ENCODE measurements at places on chromosomes 2 and 18.
A peak's percentile ranks its signal among the peaks of the same experiment; 100 is the strongest.

DNA sequence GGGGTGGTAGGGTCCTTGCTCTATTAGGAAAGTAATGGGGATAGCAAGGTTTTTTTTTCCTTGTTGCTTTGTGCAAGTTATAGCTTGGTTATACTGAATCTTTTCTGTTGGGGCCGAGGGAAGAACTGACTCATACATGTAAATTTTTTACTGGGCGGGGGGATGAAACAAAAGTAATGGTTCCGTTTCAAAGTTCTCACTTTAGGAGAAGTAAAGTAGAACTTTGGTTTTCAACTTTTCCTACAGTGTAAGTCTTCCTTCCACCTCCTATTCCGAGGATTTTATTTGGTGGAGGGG, 1.1 kb downstream of the AFTPH start:
- DNase-seq = peak; percentile 24

GRCh38 chr2:206192157-206192556, 32.5 kb downstream of the EEF1B2 start:
- no peak for DNase-seq

DNA sequence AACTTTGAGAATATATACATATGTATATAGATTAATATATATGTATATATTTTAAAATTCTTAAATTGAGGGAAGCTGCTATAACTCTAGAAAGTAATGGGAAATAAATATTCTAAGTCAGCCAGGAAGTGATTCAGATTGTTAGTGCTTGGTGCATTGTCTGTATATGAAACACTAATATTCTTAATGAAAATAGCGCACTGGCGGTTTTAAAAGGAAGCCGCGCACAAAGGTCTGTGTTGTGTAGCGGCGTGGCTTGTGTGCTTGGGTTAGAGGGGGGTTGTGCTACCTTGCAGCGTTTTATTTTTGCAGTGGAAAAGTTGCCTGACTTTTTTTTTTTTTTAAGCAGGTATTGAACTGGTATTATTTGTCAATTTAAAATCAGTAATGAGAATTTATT, 11.3 kb downstream of the TSHZ1 start:
- no peak for DNase-seq

DNA sequence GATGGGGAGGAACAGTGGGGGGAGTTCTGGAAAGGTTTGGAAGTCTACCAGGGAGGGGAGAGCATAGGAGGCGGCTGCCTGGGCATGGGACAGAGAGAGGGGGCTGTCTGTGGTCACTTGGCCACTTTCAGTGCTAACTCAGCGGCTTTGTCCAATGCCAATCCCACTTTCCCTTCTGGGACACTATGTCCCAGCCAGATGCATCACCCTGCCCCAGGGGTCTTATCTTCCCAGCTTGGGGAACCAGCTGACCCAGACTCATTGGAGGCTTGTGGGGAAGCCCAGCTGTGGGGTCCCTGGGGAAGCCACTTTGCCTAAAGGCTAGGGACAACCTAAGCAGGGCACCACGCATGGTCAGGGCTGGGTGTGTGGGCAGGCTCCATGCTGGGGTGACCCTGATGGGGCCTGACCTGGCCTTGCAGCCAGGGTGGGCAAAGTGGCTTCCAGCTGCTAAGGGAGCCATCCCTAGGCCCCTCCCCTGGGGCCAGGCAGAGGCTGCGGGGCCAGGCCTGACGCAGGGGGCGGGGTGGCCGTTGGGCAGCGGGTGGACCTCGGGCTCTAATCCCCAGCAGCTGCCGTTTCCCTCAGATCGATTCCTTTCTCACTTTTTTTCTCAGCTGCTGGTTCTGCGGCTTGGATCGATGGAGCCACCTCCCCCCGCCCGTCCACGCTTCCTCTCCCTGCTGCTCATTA, 1.6 kb upstream of the ASIC4 start:
- DNase-seq = no peak

DNA sequence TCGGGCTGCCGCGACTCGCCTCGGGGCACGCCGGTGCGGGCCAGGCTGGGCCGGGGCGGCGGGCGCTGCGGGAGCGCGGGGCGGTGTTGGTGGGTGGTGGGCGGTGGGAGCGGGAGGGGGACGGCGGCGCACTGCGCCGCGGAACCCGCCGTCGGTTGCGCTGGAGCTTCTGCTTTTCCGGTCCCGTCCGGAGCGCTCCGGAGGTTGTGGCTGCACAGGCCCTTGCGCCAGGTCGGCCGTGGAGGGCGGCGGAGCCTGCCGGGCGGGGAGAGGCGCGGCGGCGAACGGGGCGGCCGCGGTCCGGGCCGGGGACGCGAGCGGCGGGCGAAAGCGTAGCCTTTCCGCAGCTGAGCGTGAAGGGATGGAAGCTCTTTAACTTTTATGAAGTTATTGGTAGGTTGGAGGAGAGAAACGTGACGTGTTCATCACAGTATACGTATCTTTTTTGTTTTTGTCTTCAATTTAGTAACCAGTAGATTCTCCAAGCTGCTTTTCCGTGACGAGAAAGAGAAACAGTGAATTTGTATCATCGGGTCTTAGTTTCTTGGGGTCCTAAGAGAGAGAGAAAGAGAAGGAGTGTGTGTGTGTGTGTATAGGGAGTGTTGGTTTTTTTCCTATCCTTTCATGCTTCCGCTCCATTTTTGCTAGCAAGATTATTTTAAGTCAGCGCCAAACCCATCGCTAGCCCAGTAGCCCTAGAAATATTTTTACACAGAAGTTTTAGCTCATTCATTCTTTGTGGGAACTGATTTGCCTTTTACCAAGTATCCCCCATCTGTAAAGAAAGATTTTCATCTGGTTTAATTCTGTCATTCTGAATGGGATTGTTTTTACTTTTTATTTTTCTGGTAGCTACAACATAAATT, 535 bp downstream of the ATG4B start:
- no peak for DNase-seq

GRCh38 chr2:58401936-58402335, 160.8 kb upstream of the FANCL start:
- no peak for DNase-seq

GRCh38 chr2:7692657-7693161, 775.5 kb downstream of the RNF144A start:
- peak; percentile 87 for DNase-seq

DNA sequence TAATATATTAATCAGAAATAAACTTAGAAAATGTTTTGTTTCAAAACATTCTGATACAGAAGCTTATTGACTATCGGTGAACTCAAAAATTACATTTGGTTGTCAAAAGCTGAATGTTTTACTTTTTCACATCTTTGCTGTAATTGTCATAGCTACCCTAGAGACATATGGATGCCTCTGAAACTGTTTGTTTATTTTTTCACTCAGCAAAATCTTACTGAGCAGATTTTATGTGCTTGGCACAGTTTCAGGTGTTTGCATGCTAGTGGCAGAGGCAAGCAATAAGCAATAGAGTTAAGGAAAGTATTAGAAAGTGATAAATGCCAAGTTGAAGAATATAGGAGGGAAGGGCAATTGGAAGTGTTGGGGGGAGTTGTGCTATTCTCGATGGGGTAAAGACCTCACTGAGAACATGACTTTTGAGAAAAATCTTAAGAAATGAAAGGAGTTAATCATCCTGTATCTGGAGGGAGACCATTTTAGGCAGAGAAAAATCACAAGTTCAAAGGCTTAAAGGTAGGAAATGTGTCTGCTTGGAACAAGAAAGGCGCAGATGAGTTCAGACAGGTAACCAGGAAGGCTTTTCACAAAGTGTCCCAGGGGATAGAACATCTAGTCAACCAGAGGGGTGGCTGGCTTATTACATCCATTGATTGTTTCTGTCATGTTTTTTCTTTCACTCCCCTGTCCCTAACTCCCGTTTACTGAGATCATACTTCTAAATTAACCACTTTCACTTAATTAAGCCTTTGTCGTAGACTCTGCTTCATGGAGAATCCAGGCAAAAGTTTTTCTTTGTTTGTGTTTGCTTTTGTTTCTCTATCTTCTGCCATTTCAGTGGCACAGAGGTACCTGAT, 27.2 kb upstream of the COBLL1 start:
- DNase-seq = no peak

DNA sequence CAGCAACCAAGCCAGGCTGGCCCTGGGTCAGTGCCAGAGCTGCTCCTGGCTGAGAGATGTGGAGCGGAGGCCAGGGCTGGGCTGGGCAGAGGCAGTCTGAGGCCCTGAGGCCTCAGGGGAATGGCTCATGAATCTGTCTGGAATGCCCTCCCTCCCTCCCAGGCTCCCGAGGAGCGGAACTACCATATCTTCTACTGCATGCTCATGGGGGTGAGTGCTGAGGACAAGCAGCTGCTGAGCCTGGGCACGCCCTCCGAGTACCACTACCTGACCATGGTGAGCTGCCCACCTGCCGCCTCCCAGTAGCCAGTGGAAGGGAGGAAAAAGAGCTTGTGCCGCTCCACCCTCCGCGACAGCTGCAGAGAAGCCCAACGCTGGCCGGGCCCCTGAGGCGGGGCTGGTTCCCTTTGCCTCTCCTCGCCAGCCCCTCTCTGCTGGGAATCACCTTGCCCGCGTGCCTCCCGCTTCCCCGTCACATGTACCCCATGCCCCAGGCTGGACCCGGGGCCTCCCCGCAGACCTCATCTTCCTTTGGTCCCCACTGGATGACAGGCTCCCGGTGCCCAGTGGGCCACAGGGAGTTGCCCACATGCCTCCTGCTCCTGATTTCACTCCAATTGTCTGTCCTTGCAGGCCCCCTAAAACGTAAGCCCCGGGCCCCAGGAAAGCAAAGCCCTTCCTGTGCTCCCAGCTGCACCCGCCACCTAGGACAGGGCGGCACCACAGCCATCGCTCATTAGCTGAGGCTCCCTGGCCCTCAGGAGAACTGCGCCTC, 41.1 kb downstream of the MYO7B start:
- peak; percentile 29 for DNase-seq

- DNase-seq = no peak
Measured at GRCh38 chr2:40230707-40231432, 221.0 kb downstream of the SLC8A1 start.

- peak; percentile 42 for DNase-seq
Measured at GRCh38 chr2:41722668-41723369, 325.0 kb upstream of the PKDCC start.

GRCh38 chr2:105604938-105605337, 139.8 kb upstream of the NCK2 start:
- no peak for DNase-seq

DNA sequence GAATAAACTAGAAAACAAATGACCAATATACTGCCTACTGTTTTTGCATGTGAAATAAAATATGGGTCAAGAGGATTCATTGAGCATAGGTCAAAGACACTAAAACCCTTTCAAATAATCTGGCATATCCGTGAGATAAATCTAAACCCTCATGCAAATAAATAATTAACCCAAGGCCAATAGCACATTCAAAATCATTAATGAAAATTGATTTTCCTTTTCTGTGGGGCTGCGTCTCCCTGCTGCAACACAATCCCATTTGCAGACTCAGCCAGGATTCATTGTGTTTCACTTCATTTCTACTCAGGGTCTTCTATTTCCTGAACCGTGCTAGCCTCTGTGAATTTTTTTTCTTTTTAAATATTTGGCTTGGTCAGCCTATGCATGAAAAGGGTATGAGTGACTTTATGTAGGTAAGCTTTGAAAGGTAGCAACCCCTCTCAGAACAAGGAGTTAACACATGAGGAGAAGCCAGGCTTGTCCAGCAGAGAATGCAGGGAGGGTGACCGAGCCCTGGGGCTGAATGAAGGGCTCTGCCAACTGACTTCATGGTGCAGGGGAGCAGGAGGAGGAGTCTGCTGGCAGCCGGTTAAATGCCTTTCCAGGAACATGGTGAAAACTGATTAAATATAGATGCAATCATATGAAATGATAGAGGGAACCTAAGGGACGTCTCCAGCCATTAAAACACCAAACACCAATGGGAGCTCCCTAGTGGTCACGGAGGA, 10.3 kb upstream of the CTAGE1 start:
- DNase-seq = no peak

DNA sequence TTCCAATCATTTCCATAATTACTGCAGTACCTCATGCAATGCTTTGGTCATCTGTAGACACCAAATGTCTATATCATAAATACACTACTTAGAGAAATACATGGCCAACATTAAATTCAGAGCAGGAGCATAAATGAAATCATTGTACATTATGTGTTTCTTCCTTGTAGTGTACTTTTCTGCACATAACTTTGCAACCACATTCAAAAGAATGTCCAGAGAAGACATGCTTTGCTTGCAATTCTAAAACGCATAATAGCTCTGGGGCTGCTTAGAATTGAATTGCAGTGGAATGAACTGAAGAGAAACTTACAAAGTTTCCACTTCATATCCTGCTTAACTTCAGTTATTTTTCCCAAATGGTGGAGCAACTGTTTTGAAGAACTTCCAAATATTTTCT, 664.4 kb downstream of the DSC3 start:
- no peak for DNase-seq

GRCh38 chr2:112054847-112055729, at the start of gene TMEM87B:
Gene TMEM87B (plus strand): TSS chr2:112055269. CDS start chr2:112055592, 323 bp downstream.
- DNase-seq = peak; percentile 93

GRCh38 chr2:12507295-12507694, 209.4 kb upstream of the TRIB2 start:
- peak; percentile 71 for DNase-seq

GRCh38 chr18:36536426-36536825, 238.9 kb downstream of the FHOD3 start:
- no peak for DNase-seq

GRCh38 chr2:61268249-61268648, 106.3 kb downstream of the C2orf74 start:
- no peak for DNase-seq

DNA sequence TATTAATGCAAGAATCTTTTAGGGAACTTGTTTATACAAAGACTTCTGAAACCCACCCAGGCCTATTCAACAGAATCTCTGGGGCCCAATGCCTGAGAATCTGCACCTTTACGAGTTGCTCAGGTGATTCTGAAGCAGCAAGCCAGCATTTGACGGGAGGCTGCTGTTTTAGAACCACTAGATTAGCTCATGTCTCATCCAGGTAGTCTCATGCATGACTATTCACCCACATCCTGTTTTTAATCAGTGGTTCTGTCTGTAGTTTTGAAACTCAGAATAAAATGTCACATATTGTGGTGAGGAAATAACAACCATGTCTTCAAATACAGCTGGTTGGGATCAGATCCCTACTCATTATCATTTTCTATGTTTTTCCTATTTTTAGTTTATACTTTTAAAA, 39.5 kb downstream of the CYTIP start:
- DNase-seq = peak; percentile 2

GRCh38 chr18:75167759-75168618, 41.0 kb downstream of the PTGR3 start:
- DNase-seq = peak; percentile 10

GRCh38 chr18:7735196-7735595, 168.1 kb downstream of the PTPRM start:
- no peak for DNase-seq

DNA sequence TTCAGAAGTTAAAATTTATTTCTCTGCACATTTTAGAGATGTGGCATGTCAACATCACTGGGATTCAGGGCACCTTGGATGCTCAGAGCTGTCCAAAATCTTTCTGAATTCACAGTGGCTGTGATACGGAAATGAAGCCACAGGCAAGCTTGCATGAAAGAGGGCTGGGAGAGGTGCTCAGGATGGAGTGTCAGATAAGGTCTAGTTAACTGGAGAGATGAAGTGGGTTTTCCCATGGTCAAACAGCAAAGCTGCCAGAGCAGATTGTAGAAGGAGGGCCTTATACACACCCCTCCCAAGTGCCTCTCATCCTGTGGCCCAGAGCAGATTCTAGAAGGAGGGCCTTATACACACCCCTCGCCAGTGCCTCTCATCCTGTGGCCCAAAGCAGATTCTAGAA, 286.8 kb upstream of the PXDN start:
- DNase-seq = no peak

- no peak for DNase-seq
Measured at GRCh38 chr2:201709049-201709448, 10.6 kb upstream of the MPP4 start.
